ENCODE measurements at places on chromosomes 12 and 14.

- DNase-seq = no peak
Observed at GRCh38 chr12:43112101-43112920, 439.7 kb downstream of the ADAMTS20 start.

DNA sequence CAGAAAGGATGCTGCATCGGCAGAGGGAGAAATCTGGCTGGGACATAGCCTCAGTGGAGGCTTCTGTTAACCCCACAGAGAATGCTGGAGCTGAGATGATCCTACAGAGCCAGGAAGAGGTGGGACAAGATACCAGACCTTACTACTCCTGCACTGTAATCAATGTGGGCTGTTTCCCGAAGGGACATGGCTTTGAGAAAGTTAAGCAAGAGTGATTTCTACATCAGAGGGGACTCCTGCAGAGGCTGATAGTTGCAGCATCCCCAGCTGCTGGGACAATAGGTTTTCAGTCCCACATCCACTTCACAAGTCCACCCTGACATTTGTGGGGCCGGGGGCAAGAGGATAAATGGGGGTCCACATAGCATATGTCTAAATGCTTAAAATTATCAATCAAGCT is 22.5 kb upstream of the CMKLR1 start:
- DNase-seq = no peak

GRCh38 chr14:68774771-68775613 is 17.9 kb downstream of the ZFP36L1 start:
- no peak for DNase-seq

DNA sequence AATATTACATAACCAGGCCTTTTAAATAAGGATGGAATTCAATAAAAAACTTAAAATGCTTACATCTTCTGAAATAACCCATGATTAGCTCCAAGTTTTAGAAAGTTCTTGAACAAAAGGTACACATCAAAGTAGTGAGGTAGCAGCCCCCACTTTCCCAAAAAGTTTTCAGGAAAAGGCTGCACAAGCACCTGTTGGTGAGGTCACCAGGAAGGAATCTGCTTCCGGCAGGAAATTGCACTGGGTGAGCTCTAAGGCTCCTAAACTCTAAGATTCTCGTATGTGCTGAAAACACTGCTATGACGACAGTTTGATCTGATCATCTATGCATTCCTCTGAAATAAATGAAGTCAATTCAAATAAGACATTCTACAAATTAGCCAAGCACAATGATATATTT is 34.3 kb upstream of the TTC7B start:
- peak; percentile 25 for DNase-seq

DNA sequence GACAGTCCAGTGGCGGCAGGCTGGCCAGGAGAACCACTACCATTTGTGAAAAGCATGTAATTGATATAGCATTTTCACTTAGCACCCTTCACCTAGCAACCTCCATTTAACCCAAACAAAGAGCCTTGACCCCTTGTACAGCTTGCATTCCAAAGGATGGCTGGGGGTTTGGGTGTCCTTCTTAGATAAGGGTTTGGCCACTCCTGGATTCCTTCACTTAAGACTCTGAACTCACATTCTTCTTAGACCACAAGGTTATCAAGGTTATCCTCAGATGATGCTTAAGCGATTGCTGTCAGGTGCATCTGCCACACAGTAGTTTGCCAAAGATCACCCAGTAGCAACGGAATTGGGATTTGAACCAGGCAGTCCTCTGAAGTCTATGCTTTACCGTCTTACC is 102.8 kb downstream of the ZNF664 start:
- no peak for DNase-seq

GRCh38 chr12:42574851-42575266 is 14.7 kb downstream of the PRICKLE1 start:
- DNase-seq = no peak

DNA sequence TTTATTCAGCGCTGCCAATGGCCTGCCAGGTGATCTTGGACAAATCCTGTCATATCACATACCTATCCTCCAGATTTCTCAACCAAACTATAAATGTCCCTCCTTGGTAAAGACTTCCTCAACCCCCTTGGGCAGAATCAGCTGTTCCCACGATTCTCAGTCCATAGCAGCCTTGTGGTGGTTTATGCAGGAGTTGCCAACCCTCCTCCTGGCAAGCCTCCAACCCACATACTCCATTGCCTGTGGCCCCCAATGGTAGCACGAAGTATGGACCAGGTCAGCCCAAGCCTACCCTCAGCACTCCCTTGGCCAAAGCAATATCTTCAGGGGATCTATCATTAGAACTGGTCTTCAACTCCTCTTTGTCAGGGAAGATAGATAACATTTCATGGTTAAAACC is 27.0 kb downstream of the FBLN5 start:
- DNase-seq = no peak

- DNase-seq = no peak
Observed at GRCh38 chr14:35222872-35223466, 69.2 kb upstream of the PSMA6 start.

GRCh38 chr12:27549801-27550652 is 26.0 kb downstream of the PPFIBP1 start:
- peak; percentile 89 for DNase-seq
